ENCODE measurements at places on chromosomes 6 and 20. TPM values are rescaled to one million over a fixed set of nuclear protein-coding genes. Genes with fewer than 3 reads are reported as not detected.

HACE1 gene
- 6.0 TPM for total RNA-seq

HLA-DMB gene
- total RNA-seq: 12.9 TPM

KCNQ2 gene
- total RNA-seq: not detected

MCCD1 gene
- not detected for total RNA-seq

FABP7 gene
- 0.52 TPM for total RNA-seq

SNAP25 gene
- total RNA-seq: 0.74 TPM

HTR1E gene
- total RNA-seq: not detected

C6orf118 gene
- not detected for total RNA-seq

GRCh38 chr6:125222531-125223455 is 69.2 kb downstream of the TPD52L1 start:
- DNase-seq: no peak

GRCh38 chr20:13118676-13119075 is 102.4 kb upstream of the ISM1 start:
- DNase-seq: no peak

DNA sequence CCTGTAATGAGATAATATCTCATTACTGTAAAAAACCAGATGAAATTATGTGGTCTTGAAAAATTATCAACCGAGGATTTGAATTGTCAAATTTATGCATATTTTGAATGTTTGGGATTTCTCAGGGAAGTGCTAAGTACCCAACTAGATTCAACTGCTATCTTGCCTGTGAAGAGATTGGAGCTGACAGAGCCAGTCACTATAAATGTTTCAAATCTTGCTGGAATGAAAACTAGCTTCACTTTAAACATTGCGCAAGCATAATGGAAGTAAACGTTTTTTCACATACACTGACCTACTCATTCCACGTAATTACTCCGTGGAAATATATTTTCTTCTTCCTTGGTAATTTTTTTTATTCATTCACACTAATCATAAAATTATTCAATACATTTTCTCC is 46.7 kb downstream of the TMEM170B start:
- no peak for DNase-seq

DNA sequence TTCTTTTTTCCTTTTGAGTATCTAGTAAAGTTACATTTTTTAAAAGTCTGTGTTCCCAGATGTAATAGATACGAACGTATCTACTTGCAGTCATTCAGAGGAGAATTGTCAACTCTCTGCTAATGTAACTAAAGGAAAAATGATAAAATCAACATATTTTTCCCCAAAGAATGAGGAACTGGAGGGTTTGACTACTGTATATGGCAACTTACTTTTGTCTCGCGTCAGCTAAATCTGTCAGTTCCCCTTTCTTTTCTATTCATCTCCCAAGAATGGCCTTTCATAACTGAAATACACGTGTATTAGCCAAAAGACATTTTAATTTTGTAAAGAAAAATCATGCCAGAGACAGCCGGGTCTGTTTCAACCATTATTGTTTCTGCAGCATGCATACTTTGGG is 5.4 kb downstream of the EYA2 start:
- DNase-seq: no peak

DNA sequence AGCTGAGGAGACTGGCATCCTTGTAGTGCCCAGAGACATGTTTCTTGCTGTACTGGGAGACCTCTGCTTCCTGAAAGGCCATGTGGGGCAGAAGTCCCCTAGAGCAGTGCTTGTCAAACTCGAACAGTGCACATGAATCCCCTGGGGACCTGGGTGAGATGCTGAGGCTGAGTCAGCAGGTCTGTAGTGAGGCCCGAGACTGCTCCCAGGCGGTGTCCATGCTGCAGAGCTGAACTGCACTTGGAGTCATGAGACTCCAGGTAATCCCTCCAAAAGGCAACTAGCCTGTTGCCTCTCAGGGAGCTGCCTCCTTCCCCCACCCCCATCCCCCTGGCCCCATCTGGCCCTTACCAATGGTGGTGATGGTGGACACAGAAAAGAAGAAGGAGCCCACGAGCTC is 3.7 kb downstream of the KCNK17 start:
- DNase-seq: no peak

DNA sequence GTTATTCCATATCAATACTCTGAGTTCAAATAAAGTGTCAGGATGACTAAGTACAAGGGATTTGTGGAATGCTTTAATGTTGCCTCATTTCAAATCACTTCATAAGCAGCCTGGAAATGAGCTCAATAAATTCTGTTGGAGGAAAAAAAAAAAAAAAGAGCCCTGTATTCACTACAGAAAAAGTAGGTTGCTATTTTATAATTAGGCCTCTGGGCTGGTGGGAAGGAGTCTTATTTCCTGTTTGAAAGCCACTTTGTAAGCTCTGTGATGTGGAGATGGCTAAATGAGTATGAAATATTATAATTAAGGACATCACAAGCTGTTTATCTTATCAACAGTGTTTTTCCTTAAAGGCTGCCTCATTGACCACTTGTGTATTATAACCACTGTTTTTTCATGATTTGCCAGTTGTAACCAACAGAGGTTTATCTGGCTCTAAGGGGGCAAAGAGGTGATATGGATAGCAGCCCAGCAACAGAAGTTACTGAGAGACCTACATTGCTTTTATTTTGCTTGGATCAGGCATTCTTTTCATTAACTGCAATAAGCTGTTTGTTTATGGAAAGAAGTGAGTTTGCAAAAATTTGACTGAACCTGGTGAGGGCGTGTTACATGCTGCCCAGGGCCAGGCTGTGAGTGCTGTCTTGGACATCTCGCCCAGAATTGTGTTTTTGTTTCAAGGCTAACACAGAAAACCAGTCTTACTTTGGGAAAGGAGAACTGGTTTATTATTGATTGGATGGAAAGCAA is 563.3 kb upstream of the MAP3K7 start:
- no peak for DNase-seq

DNA sequence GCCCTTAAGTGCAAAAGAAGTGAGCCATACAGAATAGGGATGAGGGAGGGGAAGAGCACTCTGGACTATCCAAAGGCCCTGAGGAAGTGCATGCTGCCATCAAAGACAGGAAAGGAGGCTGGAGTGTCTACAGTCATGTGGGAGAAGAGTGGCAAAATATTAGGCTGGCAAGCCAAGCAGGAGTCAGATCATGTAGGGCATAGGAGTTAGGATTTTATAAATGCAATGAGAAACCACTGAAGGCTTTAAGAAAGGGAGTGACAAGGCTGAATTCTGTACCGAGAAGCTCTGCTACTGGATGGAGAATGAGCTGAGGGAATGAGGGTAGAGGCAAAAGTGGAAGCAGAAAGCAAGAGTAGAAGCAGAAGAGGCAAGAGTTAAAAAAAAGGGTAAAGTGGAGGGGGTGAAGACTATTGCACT is 2.3 kb downstream of the ZSCAN31 start:
- no peak for DNase-seq

- no peak for DNase-seq
Measured at GRCh38 chr6:112235956-112236355, 18.4 kb downstream of the LAMA4 start.

GRCh38 chr6:97195117-97195516 is 87.9 kb downstream of the MMS22L start:
- no peak for DNase-seq

- DNase-seq: no peak
Measured at GRCh38 chr6:87692086-87692485, 9.9 kb downstream of the AKIRIN2 start.

GRCh38 chr20:18886756-18887155 is 73.2 kb downstream of the SCP2D1 start:
- DNase-seq: no peak

GRCh38 chr6:89364586-89364985 is 12.1 kb upstream of the UBE2J1 start:
- no peak for DNase-seq

- peak; percentile 21 for DNase-seq
Measured at GRCh38 chr6:4658486-4658885, 117.7 kb upstream of the CDYL start.

DNA sequence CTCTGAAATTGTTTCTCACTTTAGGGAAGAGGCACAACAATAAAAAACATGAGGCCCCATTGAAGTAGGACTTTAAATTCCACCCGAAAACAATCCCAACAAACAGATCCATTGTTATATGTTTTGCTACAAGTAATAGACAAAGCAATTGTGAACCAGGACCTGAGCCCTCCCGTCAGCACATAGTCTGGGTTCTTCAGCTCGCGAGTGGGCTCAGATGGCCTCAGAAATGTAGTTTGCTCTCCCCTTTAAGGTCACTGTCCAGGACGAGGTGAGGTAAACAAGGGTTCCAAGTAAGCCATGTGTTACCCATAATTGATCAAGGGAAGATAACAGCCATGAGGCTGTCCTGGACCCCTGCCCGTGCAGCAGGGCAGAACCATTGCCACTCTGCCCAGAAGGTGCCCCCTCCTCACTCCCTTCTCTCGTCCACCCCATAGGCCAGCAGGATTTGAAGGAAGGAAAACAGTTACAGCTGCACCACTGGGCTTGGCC is 160.1 kb upstream of the QKI start:
- DNase-seq: no peak

DNA sequence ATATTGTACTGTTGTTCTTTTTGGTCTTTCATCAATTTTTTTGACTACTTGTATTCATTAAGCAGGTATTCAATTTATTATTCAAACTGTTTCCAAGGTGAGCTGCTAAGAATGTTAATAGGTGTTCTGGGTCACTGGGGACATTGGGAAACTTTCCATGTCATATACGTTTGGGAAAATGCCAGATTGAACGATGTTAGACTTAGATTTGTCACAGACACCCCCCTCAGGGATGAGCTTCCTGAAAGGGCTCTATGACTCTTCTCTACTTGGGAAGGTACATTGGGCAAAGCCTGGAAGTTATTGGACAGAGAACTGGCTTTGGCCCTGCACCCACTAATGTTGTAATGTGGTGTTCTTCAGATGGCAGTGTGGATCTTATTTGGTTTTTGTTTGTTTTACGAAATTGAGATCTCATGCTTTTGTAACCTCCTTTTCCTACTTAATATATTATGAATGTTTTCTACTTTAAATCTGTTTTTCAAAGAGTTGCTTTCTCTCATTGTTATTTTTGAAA is 42.1 kb downstream of the PLCB4 start:
- no peak for DNase-seq

DNA sequence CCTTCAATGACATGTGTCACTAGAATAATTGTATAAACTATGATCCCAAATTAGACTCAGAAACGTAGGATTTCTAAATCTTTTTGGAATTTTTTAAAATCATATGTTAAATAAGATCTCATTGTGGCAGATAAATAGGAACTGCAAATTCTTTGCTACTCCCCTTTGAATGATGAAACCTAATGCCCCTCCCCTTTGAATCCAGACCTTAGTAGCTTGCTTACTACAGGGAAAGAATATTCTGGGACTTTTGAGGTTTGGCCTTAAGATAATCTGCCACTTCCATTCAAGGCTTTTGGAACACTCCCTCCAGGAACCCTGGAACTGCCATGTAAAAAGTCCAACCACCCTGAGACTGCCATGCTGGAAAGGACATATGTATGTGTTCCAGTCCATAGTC is 7.1 kb downstream of the TDP2 start:
- no peak for DNase-seq

GRCh38 chr6:24272148-24272547 is 85.7 kb downstream of the DCDC2 start:
- no peak for DNase-seq

- no peak for DNase-seq
Measured at GRCh38 chr6:11806561-11807317, 28.1 kb upstream of the ADTRP start.

DNA sequence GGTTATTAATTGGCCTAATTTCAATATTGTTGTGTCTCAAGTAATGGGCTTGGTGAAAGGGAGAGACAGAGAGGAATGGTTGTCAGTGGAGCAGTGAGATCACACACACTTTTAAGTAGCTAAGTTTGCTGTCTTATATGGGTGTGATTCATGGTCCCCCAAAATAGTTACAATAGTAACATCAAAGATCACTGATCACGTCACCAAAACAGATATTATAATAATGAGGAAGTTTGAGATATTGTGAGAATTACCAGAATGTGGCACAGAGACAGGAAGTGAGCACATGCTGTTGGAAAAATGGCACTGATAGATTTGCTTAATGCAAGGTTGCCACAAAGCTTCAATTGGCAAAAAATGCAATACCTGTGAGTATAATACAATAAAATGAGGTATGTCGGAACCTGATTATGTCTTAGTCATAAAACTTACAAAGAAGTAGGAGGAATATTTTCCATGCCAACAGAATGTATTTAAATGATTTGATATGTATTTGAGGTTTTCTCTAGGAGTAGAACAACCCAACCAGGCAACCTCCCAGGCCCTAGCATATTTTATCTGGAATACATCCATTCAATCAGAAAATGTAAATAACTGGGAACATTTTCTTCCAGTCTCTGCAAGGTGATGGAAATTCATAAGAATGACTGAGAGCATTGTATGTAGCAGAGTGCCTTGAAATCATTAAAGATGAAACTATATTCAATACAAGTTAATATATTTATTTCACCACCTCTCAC is 167.8 kb downstream of the CARMIL1 start:
- no peak for DNase-seq

- no peak for DNase-seq
Measured at GRCh38 chr6:41374618-41375590, 39.5 kb downstream of the NCR2 start.

DNA sequence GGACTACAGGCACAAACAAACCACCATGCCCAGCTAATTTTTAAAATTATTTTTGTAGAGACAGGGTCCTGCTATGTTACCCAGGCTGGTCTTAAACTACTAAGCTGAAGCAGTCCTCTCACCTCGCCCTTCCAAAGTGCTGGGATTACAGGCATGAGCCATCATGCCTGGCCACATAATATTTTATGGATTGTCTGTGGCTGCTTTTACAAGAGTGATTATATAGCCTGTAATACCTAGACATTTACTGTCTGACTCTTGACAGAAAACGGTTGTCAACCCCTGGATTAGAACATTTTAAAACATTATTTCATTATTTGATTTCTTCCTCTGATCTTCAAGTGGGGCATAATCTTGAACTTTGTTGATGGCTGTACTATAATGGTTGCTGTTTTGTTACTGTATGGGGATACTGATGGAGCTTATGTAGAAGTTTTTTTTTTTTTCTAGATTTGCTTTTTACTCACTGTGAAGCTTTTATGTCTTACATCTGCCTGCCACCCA is 14.3 kb downstream of the PARD6B start:
- peak; percentile 16 for DNase-seq

- DNase-seq: no peak
Measured at GRCh38 chr6:3323696-3324261, 65.0 kb downstream of the PSMG4 start.

GRCh38 chr6:62285612-62286469 is at the start of gene KHDRBS2:
KHDRBS2 (minus strand) TSS chr6:62286225.
- peak; percentile 74 for DNase-seq

GRCh38 chr6:55182016-55182650 is 7.8 kb downstream of the HCRTR2 start:
- DNase-seq: no peak

DNA sequence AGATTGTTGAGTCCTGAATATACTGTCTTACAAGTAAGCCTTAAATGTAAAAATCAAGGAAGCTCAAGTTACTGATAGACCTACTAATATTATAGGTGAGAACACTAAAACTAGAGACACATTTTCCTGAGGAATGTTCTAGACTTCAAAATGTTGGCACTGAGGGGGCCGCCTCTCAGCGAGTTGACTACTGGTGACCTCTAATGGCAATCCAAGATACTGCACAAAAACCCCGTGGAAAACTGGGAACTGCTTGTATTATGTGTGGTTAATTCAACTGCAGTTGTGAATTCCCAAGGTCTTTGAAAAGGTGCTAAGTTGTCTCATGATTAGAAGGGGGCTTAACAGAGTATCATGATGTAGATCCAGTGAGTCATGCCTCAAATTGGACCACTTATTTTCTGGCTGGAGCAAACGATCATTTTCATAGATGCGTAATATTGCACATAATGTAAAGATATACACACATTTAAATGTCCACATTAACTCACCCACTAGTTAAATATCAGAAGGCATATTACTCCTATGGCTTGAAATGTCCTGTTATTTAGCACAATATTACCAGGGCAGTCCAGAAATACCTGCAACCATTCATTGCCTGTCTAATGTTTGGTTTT is 336.2 kb downstream of the FOXA2 start:
- DNase-seq: no peak
